ENCODE measurements at places on chromosomes 3 and 15.

- DNase-seq, result no peak
These were observed 60.8 kb downstream of the MINDY4B start for GRCh38 chr3:150844484-150844883.

DNA sequence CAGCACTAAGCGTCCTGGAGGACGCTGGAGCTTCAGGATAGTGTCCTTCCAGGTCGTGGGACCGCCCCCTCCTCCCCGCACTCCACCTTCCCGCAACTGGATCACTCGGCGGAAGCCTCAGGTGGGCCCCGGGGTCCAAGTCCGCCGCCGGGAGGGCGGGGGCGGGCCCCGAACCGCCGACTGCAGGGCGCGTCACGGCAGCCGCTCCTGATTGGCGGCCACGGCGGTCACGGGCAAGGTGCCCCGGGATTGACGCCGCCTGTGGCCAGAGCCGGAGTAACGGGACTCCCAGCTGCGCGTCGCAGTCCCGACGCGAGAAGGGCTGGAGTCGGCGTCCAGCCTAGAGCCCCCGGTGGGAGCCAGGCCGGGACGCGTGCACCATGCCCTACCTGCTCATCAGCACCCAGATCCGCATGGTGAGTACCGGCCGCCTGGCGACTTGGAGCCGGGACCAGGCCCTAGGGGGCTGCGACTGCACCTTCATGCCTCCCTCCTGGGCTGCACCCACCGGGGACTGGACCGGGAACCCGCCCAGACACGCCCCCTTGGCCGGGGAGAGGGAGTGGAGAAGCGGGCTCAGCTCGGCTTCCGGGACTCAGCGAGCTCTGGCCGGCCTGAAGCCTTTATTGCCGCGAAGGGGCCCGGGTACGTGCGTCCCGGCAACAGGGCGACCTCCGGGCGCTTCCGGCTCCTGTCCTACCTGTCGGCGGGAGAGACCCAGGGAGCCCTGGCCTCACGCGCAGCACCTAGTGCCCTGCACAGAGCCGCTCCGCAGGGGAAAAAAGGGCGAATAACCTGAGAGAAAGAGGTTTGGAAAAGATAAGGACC, at the start of gene GCHFR:
TSS of gene GCHFR (plus strand) at position 268 of the 828 bp plus-strand sequence. CDS start at position 381, 113 bp downstream.
- DNase-seq, result peak; percentile 62

DNA sequence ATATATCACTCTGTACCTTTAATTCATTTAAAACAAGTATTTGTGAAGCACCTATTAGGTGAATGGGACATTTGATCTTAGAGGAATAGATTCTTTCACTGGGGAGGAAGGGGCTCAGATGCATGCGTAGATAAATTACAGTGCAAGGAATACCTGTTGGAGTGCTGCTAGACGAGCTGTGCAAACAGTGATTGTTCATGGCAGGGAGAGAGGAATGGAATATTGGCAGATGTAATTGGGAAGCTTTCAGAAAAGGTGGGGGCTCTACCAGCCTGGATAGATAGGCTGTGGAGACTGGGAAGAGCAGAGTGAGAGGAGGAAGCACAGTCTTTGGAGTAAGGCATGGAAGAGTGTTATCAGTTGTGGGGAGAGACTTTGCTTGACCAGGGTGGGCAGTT, 116.8 kb downstream of the AKAP13 start:
- DNase-seq, result peak; percentile 85

- DNase-seq, result no peak
These were observed 228.5 kb upstream of the ADAMTS9 start for GRCh38 chr3:64916192-64916798.

DNA sequence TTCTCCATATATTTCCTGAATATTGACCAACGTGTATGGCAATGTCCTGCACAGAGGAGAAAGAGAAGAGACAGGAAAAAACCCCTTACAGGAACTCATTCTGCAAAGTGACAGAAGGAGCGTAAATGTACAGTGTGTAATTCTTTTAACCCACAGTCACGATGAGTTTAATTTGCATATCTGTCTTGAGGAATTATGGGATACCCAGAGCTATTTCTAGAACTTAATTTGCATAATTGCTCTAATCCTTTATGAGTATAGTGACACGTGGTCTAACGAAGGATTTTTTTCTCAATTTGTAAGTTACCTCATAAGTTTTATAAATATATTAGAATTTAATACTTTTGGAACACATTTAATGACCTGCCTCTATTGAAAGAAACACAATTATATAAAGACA, 9.8 kb downstream of the GPR27 start:
- peak; percentile 28 for DNase-seq

GRCh38 chr3:157786618-157787017, 283.4 kb upstream of the VEPH1 start:
- peak; percentile 31 for DNase-seq

GRCh38 chr3:184240384-184241140, 8.2 kb downstream of the ALG3 start:
- no peak for DNase-seq

GRCh38 chr15:90079619-90080457, 22.4 kb downstream of the IDH2 start:
- no peak for DNase-seq

DNA sequence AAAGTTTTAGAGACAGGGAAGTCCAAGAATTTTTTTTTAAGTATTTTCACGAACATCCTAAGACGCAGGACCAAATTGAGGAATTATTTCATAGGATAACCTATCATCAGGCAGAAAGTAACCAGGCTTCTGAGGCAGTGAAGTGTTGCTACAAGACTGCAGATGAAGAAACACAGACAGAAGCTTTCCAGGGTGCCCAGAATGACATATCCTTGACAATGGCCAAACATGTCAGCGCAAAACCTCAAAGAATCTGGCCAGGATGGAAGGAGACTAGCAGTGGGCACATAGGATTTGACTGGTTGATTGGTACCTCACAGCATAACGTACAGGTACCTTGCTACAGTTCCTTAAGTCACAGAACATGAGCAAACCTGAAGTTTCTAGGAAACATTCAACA, 7.5 kb downstream of the ADAMTS9 start:
- no peak for DNase-seq

- DNase-seq, result no peak
These were observed 42.5 kb downstream of the IL1RAP start for GRCh38 chr3:190556351-190556750.

- no peak for DNase-seq
These were observed 81.9 kb upstream of the ADPGK start for GRCh38 chr15:72865486-72865885.

DNA sequence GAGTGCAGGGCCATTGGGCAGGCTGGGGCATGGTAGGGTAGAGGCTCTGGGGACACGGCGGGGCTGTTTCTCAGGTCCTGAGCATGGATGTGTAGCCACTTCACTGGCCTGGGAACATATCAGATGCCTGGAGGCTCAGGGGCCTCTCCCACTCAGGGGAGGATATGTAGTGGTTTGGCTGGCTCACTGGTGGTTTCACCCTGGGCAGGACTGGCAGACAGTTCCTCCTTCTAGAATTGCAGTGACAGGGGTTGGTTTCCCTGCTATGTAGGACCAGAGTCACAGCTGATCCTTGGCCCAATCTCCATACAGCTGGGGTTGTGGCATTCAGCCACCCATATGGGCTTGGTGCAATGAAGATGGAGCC, 4.8 kb upstream of the ARHGAP31 start:
- DNase-seq, result no peak

- no peak for DNase-seq
These were observed 200.8 kb upstream of the STRIT1 start for GRCh38 chr3:155494332-155494731.

DNA sequence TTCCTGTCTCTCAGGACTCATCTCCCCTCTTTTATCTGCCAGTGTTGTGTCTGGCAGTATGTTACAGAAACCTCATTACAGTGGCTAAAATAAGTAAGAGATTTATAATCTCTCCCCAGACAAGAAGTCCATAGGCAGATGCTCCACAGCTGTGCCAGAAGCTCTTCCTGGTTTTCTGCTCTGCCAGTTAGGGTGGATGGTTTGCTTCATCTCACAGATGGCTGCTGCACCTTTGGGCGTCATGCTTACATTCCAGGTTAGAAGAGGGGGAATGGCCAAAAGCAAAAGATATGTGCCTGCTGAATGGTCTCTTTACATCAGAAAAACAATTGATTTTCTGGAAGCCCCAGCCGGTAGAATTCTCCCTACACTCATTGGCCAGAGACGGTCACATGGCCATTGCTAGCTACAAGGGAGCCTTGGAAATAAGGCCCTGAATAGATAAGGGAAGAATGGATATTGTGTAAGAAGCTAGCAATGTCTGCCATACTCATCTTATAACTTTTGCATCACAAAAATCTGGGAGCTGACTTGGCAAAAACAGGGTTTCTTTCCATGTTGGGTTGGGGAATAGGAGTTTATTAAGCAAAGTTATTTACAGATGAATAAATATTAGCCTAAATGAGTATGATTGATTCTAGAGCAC, 91.1 kb downstream of the PDCD6IP start:
- DNase-seq, result no peak

- DNase-seq, result no peak
These were observed 40.5 kb downstream of the CCDC12 start for GRCh38 chr3:46935989-46936558.

DNA sequence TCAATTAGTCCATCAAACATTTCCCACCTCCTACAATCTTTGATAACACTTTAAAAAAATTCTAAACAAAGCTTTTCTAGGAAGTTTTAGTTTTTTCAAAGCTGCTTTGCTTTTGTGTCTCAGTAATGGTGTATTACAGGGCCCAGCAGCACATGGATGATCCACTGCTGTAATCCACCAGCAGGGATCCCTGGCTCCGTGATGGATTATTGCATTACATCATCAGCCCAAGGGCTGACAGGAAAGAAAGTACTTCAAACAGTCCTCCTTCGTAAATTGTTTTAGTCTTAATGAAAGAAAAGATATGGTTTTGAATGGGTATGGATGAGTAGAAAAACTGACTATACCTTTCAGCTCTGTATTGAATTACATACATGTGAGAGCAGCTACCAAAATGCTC, 688.9 kb upstream of the NAALADL2 start:
- no peak for DNase-seq

DNA sequence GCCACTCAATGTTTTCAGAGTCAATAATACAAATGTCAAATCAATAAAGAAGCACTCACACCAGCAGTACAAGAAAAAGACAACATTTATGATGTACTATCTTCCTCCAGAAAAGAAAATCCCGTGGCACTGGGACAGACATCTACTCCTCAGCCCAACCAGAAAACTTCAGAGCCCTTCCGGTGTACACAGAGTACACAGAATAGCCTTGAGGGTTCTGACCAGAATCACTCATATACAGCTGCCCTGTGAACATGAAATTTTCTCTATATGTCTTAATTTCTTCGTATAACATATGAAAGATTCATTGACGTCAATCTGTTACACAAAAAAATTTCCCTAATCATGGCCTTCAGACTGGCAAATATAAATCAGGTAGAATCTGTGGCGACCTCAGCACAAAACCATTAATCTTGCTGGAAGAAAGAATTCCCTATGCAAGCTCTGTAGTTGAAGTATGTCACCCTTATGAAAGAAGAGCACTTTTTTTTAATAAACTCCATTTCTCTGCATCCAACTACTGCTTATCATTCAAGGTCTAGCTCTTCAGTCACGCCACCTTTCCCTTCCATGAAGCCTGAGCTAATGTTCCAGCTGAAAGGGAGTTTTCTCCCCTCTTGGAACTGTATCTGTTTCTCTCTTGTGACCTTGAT, 53.8 kb upstream of the PLAAT1 start:
- no peak for DNase-seq

GRCh38 chr3:129560269-129560787, 17.4 kb downstream of the H1-8 start:
- no peak for DNase-seq

- no peak for DNase-seq
These were observed 111.5 kb downstream of the TBL1XR1 start for GRCh38 chr3:177085794-177086193.

GRCh38 chr3:17090280-17090983, 205.7 kb downstream of the PLCL2 start:
- no peak for DNase-seq

GRCh38 chr3:58899953-58900298, 149.9 kb downstream of the CFAP20DC start:
- no peak for DNase-seq

DNA sequence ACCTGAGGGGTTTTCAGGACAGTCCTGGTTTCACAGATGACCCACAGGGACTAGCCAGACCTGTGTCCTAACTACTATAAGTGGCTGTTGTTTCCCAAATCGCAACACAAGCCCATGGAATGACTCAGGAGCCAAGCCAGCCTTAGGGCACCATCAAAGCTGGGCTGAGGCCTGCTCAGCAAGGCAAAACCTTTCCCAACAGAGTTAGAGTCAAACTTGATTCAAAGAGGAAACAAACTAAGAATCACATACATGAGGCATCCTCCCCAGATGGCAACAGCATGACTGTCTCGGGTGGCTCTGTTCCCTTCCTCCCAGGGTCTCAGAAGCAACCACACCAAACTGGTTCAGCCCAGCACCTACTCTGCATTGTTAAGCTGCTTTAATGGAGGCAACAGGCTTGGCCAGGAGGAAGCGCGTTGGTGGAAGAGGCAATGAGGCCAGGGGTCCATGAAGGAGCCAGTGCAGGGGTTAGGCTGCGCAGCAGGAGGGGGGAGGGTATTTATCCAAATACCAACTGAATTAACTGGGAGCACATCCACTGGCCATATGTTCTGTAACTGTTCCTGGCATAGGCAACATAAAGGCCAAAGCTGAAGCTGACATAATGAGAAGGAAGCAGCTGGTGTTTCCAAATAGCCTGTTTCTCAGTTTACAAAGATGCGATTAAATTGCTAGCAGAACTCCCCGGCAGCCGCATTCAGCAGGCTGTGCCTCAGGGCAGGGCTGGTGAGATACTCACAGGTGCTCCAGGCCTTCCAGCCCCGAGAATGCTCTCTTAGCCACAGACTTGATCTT, 102.4 kb downstream of the LRIG1 start:
- DNase-seq, result no peak

GRCh38 chr15:63185206-63185605, 4.2 kb upstream of the RAB8B start:
- no peak for DNase-seq

- DNase-seq, result no peak
These were observed 524.6 kb downstream of the MECOM start for GRCh38 chr3:169138849-169139420.

DNA sequence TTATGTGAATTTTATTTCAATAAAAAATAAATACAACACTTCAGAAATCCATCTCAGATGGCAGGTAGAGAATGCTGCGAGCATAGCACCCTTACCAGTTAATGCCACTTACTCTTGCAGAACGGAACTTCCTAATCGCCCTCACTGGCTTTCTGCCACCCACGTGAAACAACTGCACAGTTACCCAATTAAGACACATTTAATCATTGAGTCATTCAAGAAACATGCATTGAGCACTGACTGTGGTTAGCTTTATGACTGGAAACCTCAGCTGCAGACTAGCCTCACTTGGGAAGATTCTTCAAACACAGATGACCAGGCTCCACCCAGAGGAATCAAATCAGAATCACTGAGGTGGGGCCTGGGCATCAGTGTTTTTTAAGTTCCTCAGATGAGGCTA, 5.6 kb upstream of the MFGE8 start:
- no peak for DNase-seq

GRCh38 chr3:170692720-170693119, 106.8 kb upstream of the SLC7A14 start:
- no peak for DNase-seq

GRCh38 chr15:50558012-50558411, 11.5 kb upstream of the USP50 start:
- DNase-seq, result no peak

- DNase-seq, result no peak
These were observed 112.5 kb upstream of the NR2F2 start for GRCh38 chr15:96217983-96218382.

GRCh38 chr3:12835052-12835665, 6.2 kb downstream of the RPL32 start:
- DNase-seq, result no peak

- DNase-seq, result no peak
These were observed 62.7 kb downstream of the NPTN start for GRCh38 chr15:73570355-73571032.

GRCh38 chr15:76752549-76752948, 152.6 kb downstream of the SCAPER start:
- DNase-seq, result no peak

All from NCI-H526 (cell line).